KBM-7 (cell line): ENCODE measurements at places on chromosomes 5 and 9.

DNA sequence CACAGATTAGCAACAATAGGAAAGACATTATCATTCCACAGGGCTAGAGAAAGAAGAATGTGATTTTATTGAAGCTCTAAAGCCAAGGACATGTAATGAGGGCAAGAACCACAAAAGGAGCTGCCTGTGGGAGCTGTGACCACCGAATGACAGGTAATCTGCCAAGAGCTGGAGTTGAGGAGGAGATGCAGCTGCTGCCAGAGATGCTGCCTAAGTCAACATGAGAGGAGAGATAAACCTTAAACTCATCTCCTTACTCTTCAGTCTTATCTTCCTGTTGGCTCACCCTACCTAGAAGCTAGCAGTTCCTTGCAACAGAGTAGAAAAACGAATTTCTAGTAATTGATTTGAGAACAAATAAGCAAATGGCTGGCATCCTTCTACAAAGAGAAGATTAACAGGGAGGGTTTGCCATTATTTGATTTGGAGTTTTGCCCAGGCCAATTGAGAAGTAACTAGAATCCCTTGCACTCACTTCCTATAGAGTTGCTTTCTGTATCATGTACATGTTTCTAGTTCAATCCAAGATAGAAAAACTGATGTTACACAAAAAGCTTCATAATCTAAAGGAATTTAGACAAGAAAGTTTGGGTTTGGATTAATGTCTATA, 539.2 kb downstream of the TLE1 start:
- DNase-seq = no peak

- peak; percentile 38 for DNase-seq
Measured at GRCh38 chr9:17810728-17811571, 232.1 kb downstream of the SH3GL2 start.

- no peak for DNase-seq
Measured at GRCh38 chr5:118293378-118293777, 695.0 kb downstream of the DTWD2 start.

- DNase-seq = no peak
Measured at GRCh38 chr5:177325868-177326381, 14.2 kb upstream of the MXD3 start.

- DNase-seq = no peak
Measured at GRCh38 chr5:20678814-20679298, 690.9 kb upstream of the CDH18 start.

- no peak for DNase-seq
Measured at GRCh38 chr9:77926371-77926878, 105.2 kb downstream of the GNAQ start.
